ENCODE measurements at places on chromosomes 1 and 21.

DNA sequence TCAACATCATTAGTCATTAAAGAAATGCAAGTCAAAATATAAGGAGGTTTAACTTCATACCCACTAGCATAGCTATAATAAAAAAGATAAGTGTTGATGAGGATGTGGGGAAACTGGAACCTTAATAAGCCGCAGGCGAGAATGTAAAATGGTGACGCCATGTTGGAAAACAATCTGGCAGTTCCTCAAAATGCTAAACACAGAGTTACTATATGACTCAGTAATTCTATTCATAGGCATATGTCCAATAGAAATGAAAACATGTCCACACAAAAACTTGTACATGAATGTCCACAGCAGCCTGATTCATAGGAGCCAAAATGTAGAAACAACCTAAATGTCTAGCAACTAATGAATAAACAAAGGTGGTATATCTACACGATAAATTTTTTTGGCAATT, 23.2 kb downstream of the DDX59 start:
- DNase-seq, result no peak

DNA sequence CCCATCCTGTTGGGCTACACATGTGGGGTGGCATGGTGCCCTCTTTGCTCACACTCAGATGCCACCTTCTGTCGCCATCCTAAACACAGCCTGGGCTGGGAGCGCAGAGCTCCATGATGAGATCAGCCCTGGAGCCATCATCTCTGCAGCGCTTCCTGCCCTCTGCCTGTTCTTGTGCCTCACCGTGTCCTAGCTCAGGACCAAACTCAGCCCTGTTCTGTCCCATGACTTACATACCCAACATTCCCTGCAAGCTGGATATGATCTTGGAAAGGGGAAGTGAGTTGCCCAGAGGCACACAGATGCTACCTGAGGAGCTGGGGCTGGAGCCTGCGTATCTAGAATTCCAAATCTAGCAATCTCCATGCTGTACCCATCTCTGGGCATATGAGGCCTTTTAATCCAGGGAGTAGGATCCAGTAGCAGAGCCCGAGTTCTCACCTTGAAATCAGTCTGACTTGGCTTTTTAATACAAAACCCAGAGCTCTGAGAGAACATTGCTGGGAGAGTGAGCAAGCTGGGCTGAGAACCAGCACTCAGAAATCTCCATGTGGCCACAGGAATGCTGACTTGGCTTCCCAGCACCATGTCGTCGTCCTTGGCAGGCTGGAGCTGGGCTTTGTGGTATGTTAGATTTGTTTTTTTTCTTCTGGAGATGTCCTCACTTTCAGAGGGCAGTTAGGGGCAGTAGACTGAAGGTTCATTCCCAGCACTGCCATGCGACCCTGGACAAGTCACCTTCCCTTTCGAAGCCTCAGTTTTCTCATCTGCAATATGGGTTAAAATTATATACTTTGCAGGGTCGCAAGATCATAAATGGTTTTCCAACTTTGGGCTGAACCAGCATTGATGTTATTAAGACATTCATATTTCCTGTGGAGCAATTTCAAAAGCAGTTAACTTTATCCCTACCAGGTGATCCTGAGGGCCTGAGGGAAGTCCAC, 2.6 kb downstream of the ALPL start:
- peak; percentile 96 for DNase-seq

DNA sequence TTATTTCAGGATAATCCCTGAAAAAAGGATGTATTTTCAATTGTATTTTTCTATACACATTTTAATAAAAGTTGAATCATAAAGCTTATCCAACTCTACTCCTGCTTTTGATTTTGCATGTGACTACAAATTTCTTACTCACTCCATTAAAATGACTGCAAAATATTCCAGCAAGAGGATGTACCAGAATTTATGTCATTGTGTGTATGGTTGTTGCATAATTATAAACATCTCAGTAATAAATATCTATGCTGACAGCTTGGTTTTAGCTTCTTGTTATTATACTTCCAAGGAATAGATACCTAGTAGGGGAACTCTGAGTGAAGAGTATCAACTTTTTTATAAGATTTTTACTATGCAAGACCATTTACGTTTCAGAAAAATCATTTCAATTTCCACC, 463.2 kb upstream of the RUNX1 start:
- DNase-seq, result peak; percentile 17

GRCh38 chr1:29238620-29239002, 2.3 kb downstream of the PTPRU start:
- no peak for DNase-seq

GRCh38 chr1:205588636-205589035, 43.2 kb downstream of the ELK4 start:
- peak; percentile 35 for DNase-seq

DNA sequence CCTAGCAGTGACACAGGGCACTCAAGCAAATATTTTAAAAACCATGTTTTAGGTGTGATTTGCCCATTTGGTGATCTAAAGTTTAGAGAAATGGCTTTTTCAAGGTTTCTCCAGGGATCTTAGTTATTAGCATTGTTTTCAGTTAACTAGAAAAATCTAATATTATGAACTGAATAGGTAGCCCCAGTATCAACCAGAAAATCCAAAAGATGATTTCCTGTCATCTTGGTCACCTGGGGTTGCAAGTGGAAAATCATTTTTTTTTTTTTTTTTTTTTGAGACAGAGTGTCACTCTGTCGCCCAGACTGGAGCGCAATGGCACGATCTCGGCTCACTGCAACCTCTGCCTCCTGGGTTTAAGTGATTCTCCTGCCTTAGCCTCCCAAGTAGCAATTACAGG, 106.6 kb upstream of the FMN2 start:
- DNase-seq, result no peak

GRCh38 chr21:38995731-38996130, 187.5 kb downstream of the PSMG1 start:
- no peak for DNase-seq

DNA sequence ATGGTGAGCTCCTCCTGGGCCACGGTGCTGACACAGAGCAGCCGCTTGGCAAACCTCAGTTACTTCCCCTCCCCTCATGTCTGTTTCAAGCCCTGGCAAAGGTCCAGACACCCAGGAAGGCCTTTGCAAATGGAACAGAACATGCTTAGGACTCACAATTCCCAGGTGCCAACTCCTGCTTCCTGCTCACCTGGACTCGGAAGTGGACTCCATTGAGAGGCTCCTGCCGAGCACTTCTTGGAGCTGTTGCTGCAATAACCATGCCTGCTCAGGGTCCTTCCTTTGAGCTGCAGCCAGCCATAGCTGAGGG, 10.7 kb downstream of the DCST2 start:
- DNase-seq, result no peak

DNA sequence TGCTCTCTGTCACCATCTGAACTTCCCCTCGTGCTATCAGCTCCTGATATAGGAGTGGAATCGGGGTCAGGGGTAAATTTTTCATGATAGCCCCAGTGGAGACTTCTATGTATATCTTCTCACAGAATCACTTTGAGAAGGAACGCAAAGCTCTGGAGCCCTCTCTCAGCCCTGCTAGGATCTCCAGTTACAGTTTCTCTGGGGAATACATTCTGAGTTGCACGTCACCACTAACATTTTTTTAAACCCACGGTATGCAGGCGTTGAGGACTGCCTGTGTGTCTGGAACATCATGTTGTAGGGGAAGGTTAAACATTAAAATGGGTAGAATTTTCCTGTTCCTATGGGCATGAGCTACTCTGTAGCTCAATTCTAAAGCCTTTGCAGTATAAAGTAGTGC, 116.4 kb upstream of the FAM78B start:
- no peak for DNase-seq

- no peak for DNase-seq
These were observed 33.2 kb upstream of the PDE4B start for GRCh38 chr1:65759516-65759915.

- DNase-seq, result peak; percentile 58
These were observed 2.2 kb downstream of the TCEA3 start for GRCh38 chr1:23422241-23422877.

- no peak for DNase-seq
These were observed 66.1 kb upstream of the SLC22A15 start for GRCh38 chr1:115910231-115910630.

- peak; percentile 83 for DNase-seq
These were observed 149.5 kb upstream of the B3GALT2 start for GRCh38 chr1:193335806-193336428.

- peak; percentile 88 for DNase-seq
These were observed 11.5 kb downstream of the ALDH4A1 start for GRCh38 chr1:18890706-18891425.

DNA sequence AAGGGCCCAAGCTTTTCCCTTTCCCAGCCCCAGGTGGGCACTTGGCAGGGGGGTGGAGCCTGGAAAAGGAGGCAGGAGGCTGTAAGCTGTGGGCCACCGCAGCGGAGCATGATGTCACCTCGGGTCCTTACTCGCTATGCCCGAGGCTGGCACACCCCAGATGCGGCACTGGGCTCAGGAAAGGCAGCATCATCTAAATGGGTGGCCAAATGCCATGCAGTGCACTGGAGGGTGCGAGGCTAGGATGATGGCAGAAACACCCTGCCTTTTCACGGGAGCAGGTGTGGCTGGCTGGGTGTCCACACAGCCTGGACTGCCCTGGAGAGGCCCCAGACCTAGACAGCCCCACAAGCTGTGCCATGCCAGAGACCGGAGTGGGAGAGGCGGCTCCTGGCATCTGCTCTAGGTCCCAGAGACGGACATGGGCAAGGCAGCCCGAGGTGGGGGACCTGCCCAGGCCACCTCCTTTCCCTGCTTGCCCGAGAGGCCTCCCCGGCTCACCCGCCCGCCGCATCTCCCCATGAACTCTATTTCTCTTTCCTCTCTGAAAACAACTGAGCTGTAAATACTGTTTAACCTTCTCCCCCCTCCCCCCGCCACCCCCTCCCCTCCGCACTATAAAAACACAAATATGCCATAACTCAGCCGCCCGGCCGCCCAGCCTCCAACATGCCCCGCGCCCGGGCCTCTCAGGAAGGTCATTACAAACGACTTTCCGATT, 124.7 kb downstream of the CASZ1 start:
- no peak for DNase-seq

GRCh38 chr1:832136-832535, 91.6 kb upstream of the SAMD11 start:
- DNase-seq, result no peak

GRCh38 chr21:34869545-34869944, 179.6 kb downstream of the RUNX1 start:
- no peak for DNase-seq

GRCh38 chr1:154941333-154942013, 5.0 kb upstream of the PMVK start:
- DNase-seq, result no peak

GRCh38 chr1:241934201-241934848, 23.2 kb upstream of the BECN2 start:
- DNase-seq, result peak; percentile 31

DNA sequence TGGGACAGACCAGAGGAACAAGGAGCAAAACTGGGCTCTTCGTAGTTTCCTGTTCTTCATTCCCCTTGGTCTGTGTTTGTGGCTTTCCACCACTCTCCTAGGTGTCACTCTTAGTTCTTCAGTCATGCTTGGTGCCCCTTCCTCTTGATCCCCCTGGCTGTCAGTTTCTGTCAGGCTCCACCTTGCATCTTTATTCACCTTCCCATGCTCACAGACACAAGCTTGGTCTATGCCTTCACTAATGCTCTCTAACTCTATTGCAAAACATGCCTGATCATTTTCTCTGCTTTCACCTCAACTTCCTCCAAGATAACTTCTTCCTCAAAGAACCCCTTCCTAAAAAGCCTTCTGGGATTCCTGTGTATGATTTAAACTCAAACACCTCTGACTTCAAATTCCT, 122.9 kb downstream of the GLUL start:
- no peak for DNase-seq

DNA sequence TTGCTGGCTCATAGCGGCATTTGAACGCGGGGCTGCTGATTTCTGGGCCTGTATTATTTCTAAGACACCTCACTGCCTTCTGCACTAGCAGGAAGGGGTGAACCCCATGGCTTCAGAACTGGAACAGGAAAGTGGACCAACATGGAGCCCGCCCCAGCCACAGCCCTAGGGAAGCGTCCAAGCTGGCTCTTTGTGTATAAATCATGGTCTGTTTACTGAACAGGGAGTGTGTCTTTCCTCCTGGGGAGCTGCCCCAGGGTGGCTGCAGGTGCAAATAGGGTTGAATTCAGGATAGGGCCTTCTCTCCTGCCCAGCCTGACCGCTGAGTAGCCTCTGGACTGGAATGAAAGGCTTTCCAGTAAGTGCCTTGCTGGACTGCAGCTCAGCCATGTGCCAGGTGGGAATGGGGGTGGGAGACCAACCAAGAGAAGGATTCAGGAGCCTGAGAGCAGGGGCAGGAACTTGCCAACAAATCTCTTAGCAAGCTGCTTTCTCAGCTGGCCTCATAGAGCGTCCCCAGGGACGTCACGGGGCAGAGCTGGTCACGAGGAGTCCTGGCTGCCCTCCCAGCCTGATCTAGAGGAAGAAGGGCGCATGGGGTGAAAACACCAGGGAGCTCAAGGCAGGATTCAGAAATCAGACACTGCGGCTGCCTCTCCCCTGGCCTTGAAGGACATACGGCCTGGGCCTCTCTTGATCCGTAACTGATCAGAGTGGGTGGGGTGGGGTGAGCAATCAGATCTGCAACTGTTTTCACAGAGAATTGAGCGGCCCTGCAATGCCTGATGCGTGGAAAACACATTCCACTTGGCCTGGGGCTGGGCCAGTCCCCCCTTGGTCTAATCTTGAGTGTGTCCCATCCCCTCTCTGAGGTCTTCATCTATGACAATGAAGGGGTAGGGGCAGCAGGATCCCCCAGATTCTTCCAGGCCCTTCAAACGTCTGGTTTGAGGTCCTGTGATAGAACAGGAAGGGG, 56.5 kb upstream of the SELENON start:
- DNase-seq, result peak; percentile 97

DNA sequence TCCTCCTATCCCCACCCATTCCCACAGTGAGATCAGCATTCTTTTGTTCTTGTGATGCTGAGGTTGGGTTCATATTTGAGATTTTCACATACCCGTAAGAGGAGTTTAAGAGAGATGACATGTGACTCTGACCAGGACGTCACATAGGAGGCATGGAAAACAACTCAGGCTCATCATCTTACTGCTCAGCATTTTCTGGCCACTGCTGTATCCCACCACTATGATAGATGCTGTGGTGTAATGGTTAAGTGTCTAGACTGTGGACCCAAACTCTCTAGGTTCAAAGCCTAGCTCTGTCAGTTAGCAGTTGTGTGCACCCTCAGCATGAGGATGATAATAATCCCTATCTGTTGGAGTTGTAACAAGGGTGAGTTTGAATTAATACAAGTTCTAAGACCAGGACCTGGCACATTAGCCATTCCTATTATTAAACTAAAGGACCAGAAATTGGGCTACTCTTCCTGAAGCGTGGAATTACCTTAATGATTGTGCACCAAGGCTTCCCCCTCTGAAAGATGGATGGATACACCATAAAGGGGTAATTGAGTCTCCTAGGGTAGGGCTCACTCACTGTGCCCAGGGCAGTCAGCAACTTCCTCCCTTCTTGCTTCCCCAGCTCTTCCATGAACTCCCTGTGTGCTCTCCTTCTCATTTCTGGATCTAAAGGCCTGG, 40.9 kb downstream of the LGR6 start:
- DNase-seq, result no peak

Measured in fibroblast of gingiva (primary cell).